ENCODE measurements at places on chromosomes 7 and 10. TPM values are rescaled to one million over a fixed set of nuclear protein-coding genes. Genes with fewer than 3 reads are reported as not detected.
A peak's percentile ranks its signal among the peaks of the same experiment; 100 is the strongest.

- H3K27ac ChIP-seq = no peak overlapping the region
- H3K27me3 ChIP-seq = no peaks in the 10 kb centered on the region
- no peaks in the 10 kb centered on the region for H3K36me3 ChIP-seq
- H3K4me3 ChIP-seq = no peak overlapping the region
- no peak for DNase-seq
These were observed 1.1 kb downstream of the COL17A1 start for GRCh38 chr10:104084482-104085142.

DNA sequence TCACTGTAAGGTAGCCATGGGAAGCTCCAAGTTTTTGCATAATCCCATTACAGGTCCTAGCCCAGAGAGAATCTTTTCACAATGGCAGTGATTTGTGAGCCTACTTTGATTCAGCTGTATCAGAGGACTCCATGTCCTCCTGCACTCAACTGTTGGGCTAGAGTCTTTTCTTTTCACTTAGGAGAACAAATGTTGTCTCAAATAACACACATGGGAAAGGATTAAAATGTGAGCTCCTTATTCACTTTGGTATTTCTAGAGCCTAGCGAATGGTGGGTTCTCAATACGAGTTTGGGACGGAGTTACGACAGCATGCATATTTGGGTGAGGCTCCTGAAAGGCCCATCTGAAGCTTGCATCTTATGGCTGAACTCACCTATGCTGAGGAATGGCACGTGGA lies 183.5 kb upstream of the STEAP4 start:
- H3K27ac ChIP-seq = no peak overlapping the region
- H3K27me3 ChIP-seq = no peaks in the 10 kb centered on the region
- no peaks in the 10 kb centered on the region for H3K4me1 ChIP-seq
- no peak for DNase-seq

GRCh38 chr10:131821378-131822012 lies 79.3 kb upstream of the PPP2R2D start:
- DNase-seq = no peak
- no peaks in the 10 kb centered on the region for H3K27me3 ChIP-seq
- no peaks in the 10 kb centered on the region for H3K36me3 ChIP-seq

DNA sequence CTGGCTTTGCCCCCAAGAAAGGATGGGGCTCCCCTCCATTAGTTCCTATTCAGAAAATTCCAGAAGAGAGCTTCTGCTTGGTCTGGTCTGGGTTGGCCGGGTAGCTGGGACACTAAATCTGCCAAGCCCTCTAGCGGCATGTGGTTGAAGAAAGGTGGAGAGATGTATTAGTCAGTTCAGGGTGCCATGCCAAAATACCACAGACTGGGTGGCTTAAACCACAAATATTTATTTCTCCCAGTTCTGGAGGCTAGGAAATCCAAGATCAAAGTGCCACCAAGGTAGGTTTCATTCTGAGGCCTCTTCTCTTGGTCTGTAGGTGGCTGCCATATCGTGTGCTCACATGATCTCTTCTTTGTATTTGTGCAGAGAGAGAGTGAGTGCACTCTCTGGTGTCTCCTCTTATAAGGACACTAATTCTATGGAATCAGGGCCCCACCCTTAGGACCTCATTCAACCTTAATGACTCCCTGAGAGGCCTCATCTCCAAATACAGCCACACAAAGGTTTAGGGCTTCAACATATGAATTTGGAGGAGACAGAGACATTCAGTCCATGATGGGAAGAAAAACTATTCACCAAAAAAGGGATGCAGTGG lies 38.7 kb upstream of the MTPAP start:
- DNase-seq = no peak
- peaks cover 8% of the 10 kb centered on the region for H3K4me1 ChIP-seq
- no peak overlapping the region for H3K27ac ChIP-seq
- no peaks in the 10 kb centered on the region for H3K27me3 ChIP-seq
- no peaks in the 10 kb centered on the region for H3K36me3 ChIP-seq
- H3K4me3 ChIP-seq = no peak overlapping the region

DNA sequence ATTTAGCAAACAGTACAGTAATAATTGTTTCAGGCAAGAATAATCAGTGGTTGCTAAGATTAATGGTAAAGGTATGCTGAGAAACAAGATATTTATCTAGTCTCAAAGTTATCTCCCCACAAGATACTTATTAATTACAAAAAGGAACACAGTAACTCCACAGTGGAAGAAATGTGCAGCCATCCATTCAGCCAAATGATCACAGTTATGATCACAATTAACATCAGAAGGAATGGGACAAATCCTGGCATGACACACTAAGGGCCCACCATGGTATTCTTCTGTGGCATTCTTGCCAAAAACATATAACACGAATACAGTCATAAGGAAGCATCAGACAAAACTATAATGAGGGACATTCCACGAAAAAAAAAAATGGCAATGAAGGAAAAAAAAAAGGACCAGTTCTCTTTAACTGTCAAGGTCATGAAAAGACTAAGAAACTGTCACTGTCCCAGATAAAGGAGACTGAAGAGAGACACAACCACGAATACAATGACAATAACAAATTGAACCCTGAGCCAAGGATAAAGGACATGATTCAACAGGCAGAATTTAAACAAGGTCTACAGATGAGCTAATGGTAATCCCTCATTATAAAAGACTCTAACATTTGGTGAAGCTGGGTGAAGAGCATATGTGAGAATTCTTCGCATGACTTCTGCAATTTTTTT lies 20.9 kb downstream of the NUDCD3 start:
- H3K36me3 ChIP-seq = no peaks in the 10 kb centered on the region
- no peak overlapping the region for H3K4me3 ChIP-seq
- H3K27me3 ChIP-seq = no peaks in the 10 kb centered on the region
- DNase-seq = no peak
- peaks cover 8% of the 10 kb centered on the region for H3K4me1 ChIP-seq
- no peak overlapping the region for H3K27ac ChIP-seq

DNA sequence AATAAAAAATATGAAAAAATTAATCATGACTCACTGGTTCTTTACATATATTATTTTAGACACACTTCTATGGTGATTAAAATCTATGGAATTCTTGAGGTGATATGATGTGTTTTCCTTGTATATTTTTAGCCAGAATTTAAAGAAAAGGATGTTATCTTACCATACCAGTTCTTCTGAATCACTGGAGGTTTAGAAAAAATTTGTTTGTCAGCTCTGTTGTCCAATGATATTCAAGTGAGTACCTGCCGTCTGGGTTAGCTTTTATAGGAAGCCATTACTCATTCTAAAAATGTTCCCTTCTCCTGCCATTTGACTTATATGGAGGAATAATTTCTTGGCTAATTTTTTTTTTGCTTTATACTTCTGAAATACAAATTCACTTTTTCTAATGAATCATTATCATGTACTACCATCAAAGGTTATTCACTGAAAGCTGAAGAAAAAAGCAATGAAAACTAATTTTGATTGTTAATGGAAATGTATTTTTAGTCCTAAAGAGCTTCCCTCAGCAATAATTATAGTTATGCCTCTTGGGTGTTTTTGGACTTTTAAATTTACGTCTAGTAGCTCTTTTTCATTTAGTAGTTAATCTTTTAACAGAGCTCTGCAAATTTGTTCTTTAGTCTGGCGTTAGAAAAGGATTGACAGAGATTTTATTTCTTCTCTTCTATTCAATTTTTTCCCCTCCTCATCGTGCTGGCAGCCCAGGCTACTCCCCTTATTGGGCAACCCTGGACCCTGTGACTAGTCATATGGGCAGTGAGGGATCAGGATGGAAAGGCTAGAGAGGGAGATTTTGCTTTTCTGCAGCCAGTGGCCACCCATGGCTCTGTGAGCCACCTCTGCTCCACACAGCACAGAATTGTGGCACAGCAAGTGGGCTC lies 434.2 kb downstream of the LRMDA start:
- DNase-seq = no peak
- no peak overlapping the region for H3K27ac ChIP-seq
- H3K4me1 ChIP-seq = no peaks in the 10 kb centered on the region
- H3K27me3 ChIP-seq = no peaks in the 10 kb centered on the region

- no peak overlapping the region for H3K4me3 ChIP-seq
- H3K27me3 ChIP-seq = no peaks in the 10 kb centered on the region
- H3K4me1 ChIP-seq = no peaks in the 10 kb centered on the region
These were observed 185.3 kb downstream of the WDR11 start for GRCh38 chr10:121036431-121036830.

DNA sequence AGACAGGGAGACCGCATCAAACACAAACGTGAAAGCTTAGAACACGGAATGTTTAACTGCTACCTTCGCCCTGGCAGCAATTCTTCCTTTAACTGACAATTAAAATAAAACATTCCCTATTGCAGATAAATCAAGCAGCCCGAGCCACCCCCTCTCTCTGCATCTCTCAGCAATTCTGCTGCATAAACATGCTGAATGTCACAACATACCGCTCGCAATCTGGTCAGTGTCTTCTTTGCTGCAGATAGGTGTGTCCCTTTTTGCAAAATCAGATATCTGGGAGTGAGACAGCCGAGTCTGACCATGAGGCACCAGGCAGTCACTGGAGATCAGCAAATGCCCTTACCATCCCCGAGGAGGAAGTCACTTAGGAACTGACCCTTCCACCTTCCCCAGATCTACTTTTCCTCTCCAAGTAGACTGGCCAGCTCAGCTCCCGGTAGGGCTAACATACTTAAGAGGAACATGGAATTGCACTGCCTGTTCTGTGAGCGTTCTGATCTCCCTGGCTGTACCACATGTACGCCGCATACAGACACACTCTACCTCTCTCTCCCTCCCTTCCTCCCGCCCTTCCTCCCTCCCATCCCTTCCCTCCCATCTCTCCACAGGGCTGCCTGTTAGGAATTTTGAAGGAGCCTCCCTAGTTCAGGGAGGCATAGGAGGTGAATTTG lies at the start of gene FRMD4A:
TSS of gene FRMD4A (minus strand) at position 537 of the 674 bp plus-strand sequence.
- H3K36me3 ChIP-seq = no peaks in the 10 kb centered on the region
- H3K27ac ChIP-seq = no peak within 1 kb of the TSS
- no peak within 1 kb of the TSS for H3K4me3 ChIP-seq
- DNase-seq = peak; percentile 26
- no peaks in the 10 kb centered on the region for H3K4me1 ChIP-seq
- H3K27me3 ChIP-seq = no peaks in the 10 kb centered on the region

DNA sequence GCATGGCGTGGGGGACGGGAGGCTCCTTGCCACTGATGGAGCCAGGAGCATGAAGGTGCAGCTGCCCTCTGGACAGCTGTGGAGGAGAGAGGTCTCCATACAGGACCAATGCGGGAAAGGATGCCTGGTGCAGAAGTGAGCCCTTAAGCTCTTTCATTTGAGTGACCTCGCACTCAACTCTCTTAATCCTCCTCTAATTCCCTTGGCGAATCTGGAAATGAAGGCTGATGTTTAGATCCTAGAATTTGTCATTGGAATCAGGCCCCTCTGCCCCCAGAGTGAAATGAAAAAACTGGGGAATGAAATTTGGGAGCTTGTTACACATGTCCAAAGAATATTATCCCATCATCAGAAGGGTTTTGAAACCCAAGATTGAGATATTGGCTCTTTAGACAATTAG lies 639.5 kb downstream of the LRMDA start:
- peaks cover 6% of the 10 kb centered on the region for H3K4me1 ChIP-seq
- no peak overlapping the region for H3K27ac ChIP-seq
- no peak for DNase-seq
- no peaks in the 10 kb centered on the region for H3K36me3 ChIP-seq

GRCh38 chr7:124033807-124034753 lies 1.2 kb upstream of the TMEM229A start:
- no peaks in the 10 kb centered on the region for H3K36me3 ChIP-seq
- peaks cover 7% of the 10 kb centered on the region for H3K4me1 ChIP-seq
- H3K27me3 ChIP-seq = no peaks in the 10 kb centered on the region
- no peak overlapping the region for H3K27ac ChIP-seq
- no peak overlapping the region for H3K4me3 ChIP-seq
- DNase-seq = no peak

DNA sequence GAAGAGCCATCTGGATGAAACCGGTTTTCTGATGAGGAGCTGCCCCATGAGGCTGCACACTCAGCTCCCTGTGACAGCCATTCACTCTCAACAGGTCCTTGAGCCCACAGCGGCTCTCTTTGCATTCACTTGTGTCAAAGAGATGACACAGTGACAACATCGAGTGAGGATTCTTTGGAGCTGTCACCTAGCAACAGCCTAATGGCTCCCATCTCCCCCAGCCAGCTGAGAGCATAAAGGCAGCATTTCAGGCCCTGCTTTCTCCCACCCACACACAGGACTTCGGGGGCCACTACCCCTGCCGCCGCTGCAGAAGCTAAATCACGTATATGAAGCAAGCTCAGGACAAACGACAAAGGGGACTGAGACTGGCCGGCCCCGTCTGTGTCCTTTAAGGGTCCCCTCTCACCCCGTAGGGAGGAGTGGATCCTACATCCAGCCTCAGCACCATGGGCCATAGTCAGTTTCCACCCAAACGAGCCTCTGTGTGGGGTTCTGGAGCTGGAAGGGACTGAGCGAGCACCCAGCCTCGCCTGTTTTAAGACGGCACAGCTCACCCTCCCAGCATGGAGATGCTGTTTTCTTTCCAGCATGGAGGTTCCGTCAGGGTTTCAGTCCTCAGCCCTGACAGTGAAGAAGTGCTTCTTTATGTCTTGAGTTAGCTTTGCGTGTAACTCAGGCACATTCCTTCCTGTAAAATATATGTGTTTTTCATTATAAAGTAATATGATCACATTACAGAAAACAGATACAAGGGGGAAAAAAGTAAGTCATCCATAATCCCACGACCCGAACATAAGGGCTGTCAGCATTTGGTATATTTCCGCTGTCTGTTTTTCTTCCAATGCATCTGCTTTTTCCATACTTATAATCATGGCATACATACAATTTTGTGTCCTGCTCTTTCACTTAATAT lies 4.9 kb downstream of the CPA4 start:
- no peak overlapping the region for H3K27ac ChIP-seq
- H3K4me1 ChIP-seq = no peaks in the 10 kb centered on the region
- H3K4me3 ChIP-seq = no peak overlapping the region
- no peak for DNase-seq

GRCh38 chr10:32298075-32298812 lies 48.7 kb downstream of the EPC1 start:
- no peak overlapping the region for H3K27ac ChIP-seq
- H3K27me3 ChIP-seq = no peaks in the 10 kb centered on the region
- no peak overlapping the region for H3K4me3 ChIP-seq
- peaks cover 2% of the 10 kb centered on the region for H3K4me1 ChIP-seq
- no peaks in the 10 kb centered on the region for H3K36me3 ChIP-seq

GRCh38 chr7:1029637-1030443 lies 14.5 kb upstream of the GPR146 start:
- no peak overlapping the region for H3K4me3 ChIP-seq
- DNase-seq = no peak
- H3K27me3 ChIP-seq = no peaks in the 10 kb centered on the region
- peaks cover 1% of the 10 kb centered on the region for H3K4me1 ChIP-seq

DNA sequence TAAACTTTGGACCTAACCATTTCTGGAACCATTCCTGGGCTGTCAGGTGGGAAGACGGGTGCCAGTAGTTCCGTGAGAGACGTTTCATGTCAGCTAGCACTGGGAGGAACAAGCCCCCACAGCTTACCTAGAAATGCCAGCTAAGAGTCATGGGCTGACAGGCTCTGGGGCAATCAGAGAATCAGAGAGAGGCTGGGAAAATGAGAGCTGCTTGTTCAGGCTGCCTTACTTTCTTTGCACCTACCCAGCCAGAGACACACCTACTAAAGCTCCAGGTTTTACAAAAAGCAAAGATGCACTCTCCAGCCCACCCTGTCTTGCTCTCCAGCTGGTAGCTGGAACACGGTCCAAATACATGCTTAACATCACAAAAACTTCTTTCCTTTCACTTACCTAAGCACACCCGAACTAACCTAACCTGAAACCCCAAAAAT lies 688 bp downstream of the PTN start:
- DNase-seq = no peak
- H3K4me1 ChIP-seq = no peaks in the 10 kb centered on the region
- H3K4me3 ChIP-seq = peak overlapping the region; percentile 34

TDRD1 gene
- total RNA-seq = 0.51 TPM

TLX1 gene
- not detected for total RNA-seq

PWWP2B gene
- total RNA-seq = 19.4 TPM

ZP3 gene
- 3.1 TPM for total RNA-seq

ATG9B gene
- 0.40 TPM for total RNA-seq

VENTX gene
- total RNA-seq = 2.2 TPM

KCP gene
- 1.8 TPM for total RNA-seq

All from ovary (tissue), 10 donors.